Stimulated activated CD4-positive, alpha-beta T cell treated with anti-CD3 and anti-CD28 coated beads, Interleukin-15, amount 100 ng/mL, for 1 hour (primary cell): ENCODE measurements at places on chromosomes 11 and 22.

- DNase-seq: no peak
These were observed 1164.4 kb downstream of the BRD1 start for GRCh38 chr22:48663297-48663696.

DNA sequence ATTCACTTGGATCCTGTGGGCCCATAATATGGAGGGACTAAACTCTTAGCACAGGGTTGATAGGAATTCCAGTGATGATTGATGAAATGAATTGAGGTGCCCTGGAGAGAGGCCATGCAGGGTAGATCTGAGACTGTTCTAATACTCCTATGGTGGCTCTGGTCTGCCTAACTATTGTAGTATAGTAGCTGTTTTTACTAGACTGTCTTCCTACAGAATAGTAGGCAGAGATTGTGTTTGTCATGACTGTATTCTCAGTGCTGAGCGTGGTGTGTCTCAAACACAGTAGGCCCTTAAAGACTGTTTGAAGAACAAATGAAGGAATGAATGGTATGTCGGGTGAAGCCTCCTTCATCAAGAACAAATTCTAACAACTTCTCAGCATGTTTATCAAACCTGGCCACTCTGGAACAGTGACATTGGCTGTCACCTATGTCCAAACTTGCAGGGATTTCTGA, 107.0 kb upstream of the SESN3 start:
- no peak for DNase-seq

DNA sequence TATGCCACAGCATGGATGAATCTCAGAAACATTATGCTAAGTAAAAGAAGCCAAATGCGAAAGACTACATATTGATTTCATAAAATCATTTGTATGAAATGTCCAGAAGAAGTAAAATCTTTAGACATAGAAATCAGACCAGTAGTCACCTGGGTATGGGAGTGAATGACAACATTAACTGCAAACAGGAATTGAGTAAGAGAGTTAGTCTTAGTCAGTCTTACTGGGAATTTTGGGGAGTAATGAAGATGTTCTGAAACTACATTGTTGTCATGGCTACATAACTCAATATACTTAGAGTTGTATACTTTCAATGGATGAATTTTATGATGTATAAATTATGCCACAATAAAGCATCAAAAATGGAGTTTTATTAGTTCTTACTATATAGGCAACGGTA, 107.8 kb upstream of the CHORDC1 start:
- no peak for DNase-seq

DNA sequence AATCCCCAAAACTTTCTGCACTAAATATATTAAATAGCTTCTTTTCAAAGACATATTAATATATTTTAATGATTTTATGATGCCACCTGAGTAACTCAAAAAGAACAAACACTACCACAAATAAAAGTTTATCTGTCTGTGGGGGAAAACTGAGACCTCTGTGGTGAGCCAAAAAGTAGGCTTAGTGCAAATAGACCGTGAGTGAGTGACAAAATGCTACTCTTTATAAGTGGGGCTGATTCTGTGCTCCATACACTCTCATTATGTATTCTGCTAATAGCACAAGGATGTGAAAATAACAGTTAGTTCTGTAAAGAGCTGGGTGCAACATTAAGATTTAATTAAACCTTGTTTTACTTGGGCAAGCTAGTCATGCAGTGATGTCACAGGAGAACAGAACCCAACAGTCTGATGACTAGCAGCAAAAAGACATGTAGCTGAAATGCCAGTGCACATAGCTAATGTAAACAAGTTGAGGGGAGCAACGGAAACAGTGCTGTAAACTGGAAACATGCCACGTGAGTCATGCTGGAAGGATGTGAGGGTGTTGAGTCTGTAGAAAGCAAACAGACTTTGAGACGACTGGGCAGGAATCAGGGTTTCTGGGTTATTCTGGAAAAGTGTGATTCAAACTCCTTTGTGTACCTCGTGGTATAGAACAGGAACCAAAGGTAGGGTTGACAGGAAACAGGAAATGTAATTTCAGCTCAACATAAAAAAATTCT, 1130.4 kb downstream of the LRRC4C start:
- DNase-seq: no peak

DNA sequence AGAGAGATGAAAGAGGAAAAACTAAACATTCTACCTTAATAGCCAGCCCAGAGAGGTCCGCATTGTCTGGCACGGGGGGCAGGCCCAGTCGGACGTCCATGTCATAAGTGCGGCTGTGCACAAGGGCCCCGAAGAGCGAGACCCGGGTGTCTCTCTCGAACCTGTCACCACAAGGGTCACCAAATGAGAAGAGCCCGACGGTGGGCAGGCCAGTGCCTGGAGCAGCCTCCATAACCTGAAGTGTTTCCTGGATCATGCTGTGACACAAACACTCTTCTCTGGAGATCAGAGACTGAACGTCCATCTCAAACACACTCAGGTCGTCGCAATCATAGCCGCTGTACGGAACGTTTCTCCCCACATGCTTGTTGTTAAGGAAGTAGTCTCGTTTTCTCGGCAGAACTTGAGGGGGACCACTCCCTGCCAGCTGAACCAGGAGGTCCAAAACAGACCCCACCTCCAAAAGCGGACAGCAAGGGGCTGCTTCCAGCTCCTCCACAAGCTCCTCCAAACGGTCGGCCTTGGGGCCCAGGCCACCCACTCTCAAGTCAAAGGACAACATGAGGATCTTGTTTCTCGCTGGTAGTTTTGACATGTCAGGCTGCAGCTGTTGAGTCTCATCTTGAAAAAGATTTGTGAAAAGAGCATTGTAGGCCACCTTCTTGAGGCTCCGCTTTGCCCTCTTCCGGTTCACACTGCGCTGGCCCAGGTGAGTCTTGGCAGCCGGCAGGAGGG, 971 bp downstream of the TUBGCP6 start:
- DNase-seq: no peak
